ENCODE measurements at places on chromosomes 3 and 15.

DNA sequence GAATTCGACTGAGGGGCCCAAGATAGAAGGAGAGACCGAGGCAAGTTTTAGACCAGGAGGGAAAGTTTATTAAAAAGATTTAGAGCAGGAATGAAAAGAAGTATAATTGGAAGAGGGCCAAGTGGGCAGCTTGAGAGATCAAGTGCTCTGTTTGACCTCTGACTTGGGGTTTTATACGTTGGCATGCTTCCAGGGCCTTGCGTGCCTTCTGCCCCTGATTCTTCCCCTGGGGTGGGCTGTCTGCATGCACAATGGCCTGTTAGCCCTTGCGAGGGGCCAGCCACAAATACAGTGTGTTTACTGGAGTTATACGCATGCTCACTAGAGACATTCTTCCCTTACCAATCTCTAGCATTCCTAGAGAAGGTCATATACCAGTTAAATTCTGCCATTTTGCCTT lies 70.7 kb upstream of the LARS2 start:
- no peak for DNase-seq

DNA sequence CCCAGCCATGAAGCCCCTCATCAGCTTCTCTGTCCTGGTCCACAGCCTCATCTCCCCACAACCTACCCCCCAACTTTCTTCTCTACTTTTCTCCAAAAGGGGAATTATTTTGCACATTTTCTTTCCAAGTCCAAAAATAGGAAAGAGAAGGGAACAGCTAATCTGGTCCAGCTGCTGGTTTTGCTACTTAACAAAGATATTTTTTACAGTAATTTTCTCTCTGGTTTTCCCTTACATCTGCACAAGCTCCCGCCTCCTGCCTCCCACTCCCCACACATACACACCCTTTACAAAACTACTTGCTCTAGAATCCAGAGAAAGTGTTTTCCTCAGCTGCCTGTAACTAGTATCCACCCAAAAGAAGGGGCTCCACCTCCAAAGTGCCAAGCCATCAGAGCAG lies 177.2 kb downstream of the POLR2M start:
- no peak for DNase-seq

- DNase-seq = no peak
Observed at GRCh38 chr3:179045719-179046402, 25.7 kb downstream of the ZMAT3 start.

DNA sequence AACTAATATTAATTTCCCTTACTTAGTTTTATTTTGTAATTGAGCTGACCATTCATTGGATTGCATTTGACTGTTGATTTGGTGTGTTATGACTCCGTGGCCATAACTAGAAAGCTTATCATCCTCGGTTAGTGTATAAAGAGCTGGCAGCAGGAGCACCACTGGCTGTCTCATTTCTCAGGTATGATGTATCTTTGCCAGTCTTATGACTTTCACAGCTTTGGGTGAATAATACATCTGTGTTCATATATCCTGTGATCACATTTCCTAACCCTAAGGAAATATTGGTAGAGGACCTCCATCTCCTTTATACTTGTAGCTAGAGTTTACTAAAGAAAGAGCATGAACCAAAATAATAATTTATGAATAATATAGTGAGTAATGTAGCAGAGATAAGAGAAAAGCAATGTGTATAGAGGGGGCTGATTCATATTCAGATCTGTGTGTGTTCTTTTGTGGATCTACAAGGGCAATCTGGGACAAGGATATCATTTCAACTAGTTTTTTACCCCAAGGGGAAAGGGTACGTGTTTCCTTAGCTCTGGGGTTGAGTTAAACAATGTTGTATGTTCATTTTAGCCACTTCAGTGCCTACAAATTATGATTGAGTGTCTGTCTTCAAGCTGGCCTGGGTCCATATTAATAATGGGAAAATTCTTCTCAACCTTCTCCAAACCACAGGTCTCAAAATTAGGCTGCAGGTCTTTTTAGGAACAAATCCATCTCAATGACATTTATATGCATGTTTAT lies 901.7 kb downstream of the NTRK3 start:
- DNase-seq = peak; percentile 40

GRCh38 chr15:84629033-84629432 lies 25.1 kb downstream of the WDR73 start:
- DNase-seq = no peak

DNA sequence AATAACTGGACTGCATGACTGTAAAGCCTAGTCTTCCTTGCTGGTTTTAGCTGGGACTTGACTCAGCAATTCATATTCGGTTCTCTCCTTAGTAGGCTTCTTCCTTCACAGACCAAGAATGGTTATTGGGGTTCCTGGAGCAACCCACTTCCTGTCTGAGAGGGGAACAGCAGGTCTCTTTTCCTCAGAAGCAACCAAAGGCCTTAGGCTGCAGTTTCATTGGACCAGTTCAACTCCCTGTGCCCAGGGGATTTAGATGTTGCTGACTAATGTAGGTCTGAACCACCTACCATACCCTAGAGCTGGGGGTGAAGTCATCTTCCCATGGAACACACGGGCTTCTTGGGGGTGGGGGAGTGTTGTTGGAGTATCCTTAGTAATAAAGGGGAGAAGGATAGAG lies 84.0 kb upstream of the SKOR1 start:
- DNase-seq = no peak

- no peak for DNase-seq
Observed at GRCh38 chr3:8805774-8806173, 36.4 kb upstream of the OXTR start.
